ENCODE measurements at places on chromosomes 5 and 9.
A peak's percentile ranks its signal among the peaks of the same experiment; 100 is the strongest.

GRCh38 chr5:81819556-81820317, 68.8 kb upstream of the SSBP2 start:
- DNase-seq, result no peak

DNA sequence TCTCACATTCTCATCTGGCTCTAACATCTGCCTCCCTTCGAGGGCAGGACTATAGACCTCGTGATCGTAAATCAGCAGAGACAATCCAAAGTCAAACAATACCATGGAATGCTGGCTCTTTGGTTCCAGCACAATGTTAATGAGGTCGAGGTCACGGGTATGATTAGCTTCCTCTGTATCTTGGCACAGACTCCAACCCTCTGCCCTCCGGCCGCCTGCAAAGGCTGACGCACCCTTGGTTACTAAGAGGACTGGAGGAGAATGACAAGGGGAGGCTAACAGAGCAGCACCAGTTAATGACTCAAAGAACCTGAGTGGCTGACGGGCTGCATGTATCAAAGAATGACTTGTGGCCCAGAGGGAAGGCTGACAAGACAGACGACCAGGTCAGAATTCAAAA, 10.1 kb downstream of the LHFPL2 start:
- peak; percentile 68 for DNase-seq

DNA sequence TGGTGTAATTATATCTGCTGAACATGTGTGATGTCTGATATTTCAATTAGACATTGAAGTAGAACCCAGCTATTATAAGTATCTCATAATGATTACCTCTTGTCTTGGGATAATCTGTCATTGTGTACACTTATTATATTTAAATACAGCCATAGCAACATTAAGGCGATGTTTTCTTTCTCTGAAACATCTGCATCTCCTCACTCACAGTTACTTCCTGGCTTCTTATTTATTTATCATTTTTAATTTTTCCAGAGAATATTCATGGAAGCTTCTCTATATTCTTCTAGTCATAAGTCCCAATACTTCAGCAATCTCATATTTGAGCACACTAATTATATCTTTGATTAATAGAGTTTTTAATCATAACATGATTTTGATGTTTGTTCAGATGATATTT, 103.8 kb upstream of the FBN2 start:
- no peak for DNase-seq

GRCh38 chr9:111740739-111741138, 54.0 kb downstream of the SHOC1 start:
- no peak for DNase-seq

DNA sequence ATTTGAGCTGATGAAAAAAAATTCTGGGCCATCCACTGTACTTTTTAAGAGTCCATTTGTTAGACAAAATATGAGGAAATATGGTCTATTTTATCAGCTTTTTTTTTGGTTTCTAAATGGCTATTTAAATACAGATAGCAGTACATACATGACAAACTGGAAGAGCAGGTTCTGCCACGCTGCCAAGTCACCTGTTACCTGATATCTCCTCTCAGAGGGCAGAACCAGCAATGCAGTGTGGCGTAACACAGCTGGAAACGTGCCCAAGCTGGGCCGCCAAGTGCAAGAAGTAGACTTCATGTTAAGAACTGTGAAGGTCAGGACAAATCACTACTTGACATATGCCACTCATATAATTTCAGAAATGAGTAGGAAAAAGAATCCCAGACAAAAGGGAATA, 8.1 kb downstream of the MCIDAS start:
- no peak for DNase-seq

DNA sequence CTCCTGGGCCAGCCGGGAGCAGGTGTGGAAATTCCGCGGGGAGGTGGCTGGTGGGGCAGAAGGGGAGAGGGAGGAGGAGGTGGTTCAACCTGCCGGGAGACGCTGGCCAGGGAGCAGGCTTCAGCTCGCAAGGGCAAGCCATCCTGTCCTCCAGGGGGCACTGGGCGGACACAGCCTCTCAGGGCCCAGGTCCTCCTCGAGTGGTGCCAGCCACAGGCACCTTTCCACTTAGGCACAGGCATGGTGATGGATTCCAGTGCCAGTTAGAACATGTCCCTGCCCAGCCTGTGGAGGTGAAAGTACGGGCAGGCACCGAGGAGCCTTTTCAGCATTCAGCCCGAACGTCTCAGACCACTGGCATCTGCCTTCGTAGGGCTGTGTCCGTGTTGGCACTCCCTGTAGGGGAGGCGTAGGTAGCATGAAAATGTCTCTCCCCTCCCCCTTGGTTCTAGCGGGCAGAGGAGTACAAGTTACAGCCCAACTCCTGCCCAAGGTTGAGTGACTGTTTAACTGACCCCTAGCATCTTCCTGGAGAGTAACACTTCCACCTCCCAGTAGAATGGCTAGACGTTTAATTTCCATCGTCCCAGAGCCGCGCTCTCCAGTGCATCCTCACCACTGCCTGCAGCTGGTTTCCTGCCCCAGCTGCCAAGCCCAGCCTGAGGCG, 48.9 kb downstream of the DAB2IP start:
- DNase-seq, result no peak

DNA sequence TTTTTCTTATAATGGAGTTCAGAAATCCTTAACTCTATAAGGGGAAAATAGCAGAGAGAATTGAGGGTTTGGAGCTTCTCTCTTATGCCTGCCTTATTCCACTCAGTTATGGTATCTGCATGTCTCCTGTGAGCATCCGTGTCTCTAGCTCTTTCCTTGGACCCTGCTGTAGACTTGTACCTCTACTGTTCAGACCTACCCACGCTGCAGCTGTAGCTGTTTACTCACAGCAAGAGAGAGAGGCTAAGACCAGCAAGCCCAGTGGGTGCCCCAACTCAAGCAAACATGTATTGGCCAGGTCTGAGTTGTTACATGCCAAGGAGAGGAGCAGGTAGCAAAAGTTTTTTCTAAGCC, 7.1 kb upstream of the PCSK1 start:
- no peak for DNase-seq

DNA sequence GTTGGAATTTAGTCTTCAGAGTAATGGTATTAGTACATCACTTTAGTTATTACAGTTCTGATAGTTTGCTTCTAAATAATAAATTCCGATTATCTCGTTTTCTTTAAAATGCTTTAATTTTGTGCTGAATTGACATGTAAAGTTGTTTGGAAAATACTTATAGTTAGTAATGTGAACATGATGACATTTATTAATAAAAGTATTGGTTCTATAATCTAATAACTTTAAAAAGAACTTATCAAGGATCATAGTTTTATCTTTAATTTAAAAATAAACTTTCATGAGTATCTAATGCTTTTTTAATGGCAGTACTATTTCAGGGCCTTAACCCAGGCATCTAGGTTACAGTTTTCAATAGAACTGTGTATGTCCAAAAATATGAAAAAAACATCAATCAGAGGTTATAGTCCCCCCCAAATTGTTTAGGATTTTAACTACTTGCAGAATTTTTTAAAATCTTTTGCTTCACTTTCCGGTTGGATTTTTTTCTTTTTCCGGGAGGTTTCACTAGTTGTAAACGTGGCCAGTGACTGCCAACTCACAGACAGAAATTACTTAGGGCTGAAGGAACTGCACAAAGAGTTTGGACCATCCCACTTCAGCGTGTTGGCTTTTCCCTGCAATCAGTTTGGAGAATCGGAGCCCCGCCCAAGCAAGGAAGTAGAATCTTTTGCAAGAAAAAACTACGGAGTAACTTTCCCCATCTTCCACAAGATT, 680 bp downstream of the GPX8 start:
- DNase-seq, result peak; percentile 93

GRCh38 chr5:135458921-135459331, 6.8 kb upstream of the TIFAB start:
- DNase-seq, result no peak

- DNase-seq, result peak; percentile 98
These were observed 73.8 kb downstream of the DAB2IP start for GRCh38 chr9:121725008-121725775.

DNA sequence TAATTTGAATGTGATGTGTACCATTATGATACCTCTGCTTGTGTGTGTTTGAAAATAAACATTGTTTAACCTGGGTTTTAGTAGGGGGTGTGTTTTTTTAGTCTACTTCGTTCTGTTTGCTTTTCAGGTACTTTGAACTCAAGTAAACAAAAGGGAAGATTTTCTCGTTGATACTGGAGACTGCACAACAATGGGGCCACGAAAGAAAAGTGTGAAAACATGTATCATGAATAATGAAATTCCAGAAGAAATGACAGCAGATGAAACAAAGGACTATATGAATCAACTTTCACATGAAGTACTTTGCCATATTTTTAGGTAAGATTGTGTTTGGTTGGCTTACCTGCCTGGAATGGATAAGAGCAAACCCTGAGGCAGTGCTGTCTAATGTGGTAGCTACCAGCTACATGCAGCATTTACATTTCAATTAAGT, 10.8 kb downstream of the FBXO38 start:
- no peak for DNase-seq

DNA sequence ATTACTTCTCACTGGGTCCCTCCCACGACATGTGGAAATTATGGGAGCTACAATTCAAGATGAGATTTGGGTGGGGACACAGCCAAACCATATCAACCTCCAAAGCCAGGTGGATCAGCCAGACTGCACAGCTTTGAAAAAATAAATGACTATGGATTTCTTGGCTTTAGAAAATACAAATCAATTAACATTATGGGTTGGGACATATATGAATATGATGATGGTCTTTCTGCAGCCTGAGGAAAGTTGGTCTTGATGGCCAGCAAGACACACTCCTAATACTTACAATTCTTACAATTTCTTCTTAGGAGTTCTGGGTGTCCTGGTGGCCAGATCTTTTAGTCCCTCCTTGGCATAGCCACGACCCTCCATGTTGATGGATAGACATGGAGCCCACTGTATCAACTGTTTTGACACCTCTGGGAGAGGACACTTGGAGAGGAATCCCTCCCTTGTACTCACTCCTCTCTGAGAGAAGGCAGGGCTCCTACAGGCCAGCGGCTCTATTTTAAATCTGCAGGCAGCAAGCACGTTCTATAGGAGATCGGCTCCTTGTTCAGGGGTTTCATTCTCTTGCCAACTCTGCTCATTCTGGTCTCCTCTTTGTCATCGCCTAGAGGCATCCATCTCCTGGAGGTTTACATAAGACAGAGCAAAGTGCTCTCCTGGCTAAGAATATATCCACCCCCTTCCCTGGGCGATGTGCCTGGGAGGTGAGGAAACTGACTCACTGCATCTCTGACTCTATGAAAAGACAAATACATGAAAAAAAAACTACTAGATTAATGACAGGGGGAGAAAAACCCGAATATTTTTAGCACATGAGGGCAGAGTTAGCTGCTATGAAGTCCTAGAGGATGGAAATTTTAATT, 145.9 kb downstream of the CARTPT start:
- DNase-seq, result peak; percentile 32

GRCh38 chr5:41908374-41909079, 4.4 kb downstream of the RIMOC1 start:
- peak; percentile 29 for DNase-seq

GRCh38 chr9:101463397-101463796, 27.8 kb upstream of the ALDOB start:
- DNase-seq, result no peak

All from AG04450 (cell line).